Epithelial cell of alveolus of lung (primary cell): ENCODE measurements at places on chromosomes 1 and 21. TPM values are rescaled to one million over a fixed set of nuclear protein-coding genes. Genes with fewer than 3 reads are reported as not detected.

The LCE1C gene
- total RNA-seq: not detected in 2 replicates

The PDPN gene
- total RNA-seq: 15.3 and 18.2 TPM in 2 replicates

The ARHGAP30 gene
- not detected in 2 replicates for total RNA-seq

The RSPH1 gene
- total RNA-seq: not detected in 2 replicates

The OLFML2B gene
- total RNA-seq: 1.9 and 14.5 TPM in 2 replicates

The PTGFR gene
- 0.78 and 2.6 TPM in 2 replicates for total RNA-seq

The AHCTF1 gene
- total RNA-seq: 16.7 and 18.1 TPM in 2 replicates

The IPO13 gene
- 13.3 and 16.8 TPM in 2 replicates for total RNA-seq

The PRAMEF26 gene
- not detected in 2 replicates for total RNA-seq

The FAM177B gene
- total RNA-seq: not detected in 2 replicates

The PLA2G2F gene
- total RNA-seq: not detected in 2 replicates

The CALML6 gene
- total RNA-seq: not detected in 2 replicates

The RBP7 gene
- not detected in 2 replicates for total RNA-seq

The CELA3B gene
- not detected in 2 replicates for total RNA-seq

The KRTAP10-7 gene
- not detected in 2 replicates for total RNA-seq

The E2F2 gene
- total RNA-seq: 1.2 and 2.3 TPM in 2 replicates

The TIAM1 gene
- total RNA-seq: 0.48 and 2.7 TPM in 2 replicates

The CFHR5 gene
- total RNA-seq: not detected in 2 replicates

The ATP5PO gene
- total RNA-seq: 216 and 218 TPM in 2 replicates

The H3-3A gene
- 374 and 469 TPM in 2 replicates for total RNA-seq

The EDARADD gene
- total RNA-seq: 0.48 and 0.52 TPM in 2 replicates

The WDR3 gene
- 12.2 and 14.4 TPM in 2 replicates for total RNA-seq

The CRYBG2 gene
- total RNA-seq: 0.26 TPM in 1 of 2 replicates, not detected in the other

The RAP1A gene
- total RNA-seq: 34.1 and 41.7 TPM in 2 replicates

The SLC35E2B gene
- total RNA-seq: 34.1 and 59.7 TPM in 2 replicates

The CYP4A22 gene
- total RNA-seq: not detected in 2 replicates
